ENCODE measurements at places on chromosomes 2 and 18.

DNA sequence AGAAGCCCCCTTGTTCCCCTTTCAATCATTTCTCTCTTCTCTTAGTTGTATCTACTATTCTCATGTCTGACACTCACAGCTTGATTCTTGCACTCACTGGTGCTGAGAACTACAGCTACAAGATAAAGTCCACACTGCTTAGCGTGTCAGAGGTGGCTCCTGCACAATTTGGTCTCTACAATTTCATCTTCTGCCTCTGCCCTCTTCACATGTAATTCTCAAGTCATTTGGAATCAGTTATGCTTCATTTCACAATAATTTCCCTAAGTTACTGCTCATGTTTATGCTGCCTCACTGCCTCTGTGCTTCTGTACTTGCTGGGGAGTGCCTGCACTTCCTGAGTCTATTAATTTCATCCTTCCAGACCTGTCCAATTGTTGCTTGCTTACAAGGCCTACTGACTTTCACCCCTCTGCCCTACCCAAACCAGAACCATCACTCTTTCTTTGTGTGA is 11.6 kb upstream of the NAB1 start:
- peak; percentile 43 for DNase-seq

DNA sequence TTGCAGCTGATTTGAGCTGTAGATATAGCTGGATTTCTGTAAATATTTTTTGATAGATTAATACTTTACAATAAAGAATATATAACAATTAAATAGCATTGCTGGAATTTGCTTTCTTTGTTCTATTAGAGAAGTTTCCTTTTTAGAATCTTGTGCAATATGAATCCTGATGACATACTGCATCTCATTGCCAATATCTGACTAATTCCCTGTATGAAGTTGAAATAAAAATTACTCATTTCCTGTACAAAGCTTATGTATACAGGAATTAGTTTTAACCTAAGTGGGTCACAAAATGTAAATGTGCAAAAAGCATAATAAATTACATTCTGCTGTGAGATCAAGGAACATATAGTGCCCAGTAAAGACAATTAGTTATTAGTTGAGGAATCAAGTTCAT is 72.8 kb upstream of the TMEFF2 start:
- no peak for DNase-seq

- peak; percentile 33 for DNase-seq
Measured at GRCh38 chr2:190069936-190070696, 7.6 kb upstream of the MSTN start.

DNA sequence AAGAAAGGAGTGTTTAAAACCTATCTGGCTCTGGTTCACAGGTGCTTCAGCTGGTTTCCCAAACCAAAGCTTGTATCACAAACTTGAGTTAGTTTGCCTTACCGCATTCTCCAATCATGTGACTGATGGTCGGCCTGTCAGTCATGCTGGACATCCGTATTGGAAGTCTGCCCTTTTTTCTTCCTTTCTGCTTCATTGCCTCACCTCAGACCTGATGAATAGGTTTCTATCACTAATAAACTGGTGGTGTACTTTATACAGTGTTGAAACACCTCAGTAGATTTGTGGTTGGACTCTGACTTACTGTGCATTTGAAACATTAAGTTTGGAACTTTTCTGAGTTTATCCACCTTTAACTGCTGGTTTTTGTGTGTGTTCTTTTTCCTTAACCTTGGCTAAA is 84.1 kb downstream of the R3HDM1 start:
- no peak for DNase-seq

GRCh38 chr2:108607706-108608301 is 73.5 kb downstream of the LIMS1 start:
- DNase-seq, result peak; percentile 14

DNA sequence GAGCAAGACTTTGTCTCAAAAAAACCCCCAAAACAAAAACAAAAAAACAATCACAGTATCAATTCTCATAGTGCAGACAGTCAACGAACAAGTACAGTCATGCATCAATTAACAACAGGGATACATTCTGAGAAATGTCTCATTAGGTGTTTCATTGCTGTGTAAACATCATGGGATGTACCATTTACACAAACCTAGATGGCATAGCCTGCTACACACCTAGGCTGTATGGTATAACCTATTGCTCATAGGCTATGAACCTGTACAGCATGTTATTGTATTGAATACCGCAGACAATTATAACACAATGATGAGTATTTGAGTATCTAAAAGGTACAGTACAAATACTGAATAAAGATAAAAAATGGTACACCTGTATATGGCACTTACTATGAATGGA is 67.8 kb upstream of the LMAN1 start:
- no peak for DNase-seq

GRCh38 chr2:127388423-127389164 is 819 bp upstream of the MAP3K2 start:
- no peak for DNase-seq

Data from DMS79 treated with DMSO at 0.1 percent for 48 hours (cell line).